ENCODE measurements at places on chromosomes 13 and 19.
A peak's percentile ranks its signal among the peaks of the same experiment; 100 is the strongest.

DNA sequence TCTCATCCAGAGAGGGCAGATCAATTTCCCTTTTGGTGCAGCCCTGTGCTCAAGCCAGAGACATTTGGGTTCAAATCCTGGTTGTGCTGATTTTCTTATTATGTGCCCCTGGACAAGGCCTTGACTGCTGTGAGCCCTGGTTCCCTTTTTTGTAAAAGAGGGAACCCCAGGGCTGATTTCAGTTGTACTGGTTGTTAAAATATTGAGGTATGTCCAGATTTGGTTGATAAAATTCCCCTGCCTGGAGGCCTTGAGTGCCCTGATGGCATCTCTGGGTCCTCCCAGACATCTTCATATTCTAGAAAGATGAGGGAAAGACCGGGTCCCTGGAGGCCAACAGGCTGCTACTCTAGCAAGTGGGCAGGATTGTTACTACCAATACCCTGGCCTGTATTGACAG lies 14.4 kb upstream of the PLAUR start:
- DNase-seq: no peak

DNA sequence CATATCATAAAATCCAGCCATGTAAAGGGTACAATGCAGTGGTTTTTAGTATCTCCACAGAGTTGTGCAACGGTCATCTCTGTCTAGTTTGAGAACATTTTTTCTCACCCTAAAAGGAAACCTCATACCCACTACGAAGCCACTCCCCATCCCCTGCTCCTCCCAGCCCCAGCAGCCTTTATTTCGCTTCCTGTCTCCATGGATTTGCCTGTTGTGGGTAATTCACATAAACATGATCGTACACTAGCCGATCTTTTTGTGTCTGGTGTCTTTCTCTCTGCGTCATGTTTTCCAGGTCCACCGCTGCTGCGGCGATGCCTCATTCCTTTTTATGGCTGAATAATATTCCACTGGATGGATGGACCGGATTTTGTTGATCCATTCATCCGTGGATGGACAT lies 28.6 kb downstream of the BICRA start:
- no peak for DNase-seq

GRCh38 chr19:35164418-35164817 lies 9.9 kb downstream of the FXYD5 start:
- DNase-seq: no peak

DNA sequence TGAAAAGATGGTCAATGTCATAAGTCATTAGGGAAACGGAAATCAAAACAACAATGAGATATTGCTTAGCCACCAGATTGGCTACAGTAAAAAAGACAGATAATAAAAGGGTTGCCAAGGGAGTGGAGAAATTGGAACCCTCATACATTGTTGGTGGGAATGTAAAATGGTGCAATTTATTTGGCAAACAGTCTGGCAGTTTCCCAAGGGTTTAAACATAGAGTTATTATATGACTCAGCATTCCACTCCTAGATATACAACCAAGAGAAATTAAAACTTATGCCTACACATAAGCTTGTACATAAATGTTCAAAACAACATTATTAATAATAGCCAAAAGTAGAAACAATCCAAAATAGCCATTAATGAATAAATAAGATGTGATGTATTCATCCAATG lies 9.9 kb upstream of the ZNF227 start:
- DNase-seq: no peak

GRCh38 chr19:45171211-45171623 lies 6.8 kb downstream of the TRAPPC6A start:
- DNase-seq: no peak

DNA sequence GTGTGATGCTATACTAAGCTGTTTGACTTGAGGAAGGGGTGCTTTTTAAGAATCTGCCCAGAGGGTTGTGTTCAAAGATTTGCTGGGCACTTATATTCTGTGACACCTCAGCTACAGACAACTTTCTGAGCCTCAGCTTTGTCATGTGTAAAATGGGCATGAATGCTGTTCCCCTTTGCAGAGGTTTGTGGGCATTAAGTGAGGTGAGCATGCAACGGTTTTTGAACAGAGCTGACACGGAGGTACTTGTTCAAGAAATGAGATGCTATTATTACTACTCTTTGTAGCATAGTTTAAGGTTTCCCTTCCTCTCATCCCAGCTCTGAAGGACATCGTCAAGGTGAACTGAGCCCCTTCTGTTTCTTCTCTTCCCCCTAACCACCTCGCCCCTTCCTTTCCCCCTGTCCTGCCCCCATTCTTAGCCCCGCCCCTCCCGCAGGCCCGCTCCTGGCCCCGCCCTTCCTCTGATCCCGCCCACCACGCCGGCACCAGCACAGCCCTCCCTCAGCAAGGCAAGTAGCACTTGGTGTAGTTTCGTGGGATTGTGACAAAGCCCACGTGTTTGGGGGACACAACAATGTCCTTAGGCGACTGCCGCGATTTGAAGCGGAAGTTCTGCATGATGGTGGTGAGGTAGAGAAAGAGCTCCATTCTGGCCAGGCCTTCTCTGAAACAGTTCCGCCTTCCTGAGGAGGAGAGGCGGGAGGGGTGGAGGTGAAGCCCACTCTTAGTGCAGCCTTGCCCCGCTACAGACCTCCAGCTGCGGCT lies 26.1 kb upstream of the CYP2A7 start:
- peak; percentile 4 for DNase-seq

DNA sequence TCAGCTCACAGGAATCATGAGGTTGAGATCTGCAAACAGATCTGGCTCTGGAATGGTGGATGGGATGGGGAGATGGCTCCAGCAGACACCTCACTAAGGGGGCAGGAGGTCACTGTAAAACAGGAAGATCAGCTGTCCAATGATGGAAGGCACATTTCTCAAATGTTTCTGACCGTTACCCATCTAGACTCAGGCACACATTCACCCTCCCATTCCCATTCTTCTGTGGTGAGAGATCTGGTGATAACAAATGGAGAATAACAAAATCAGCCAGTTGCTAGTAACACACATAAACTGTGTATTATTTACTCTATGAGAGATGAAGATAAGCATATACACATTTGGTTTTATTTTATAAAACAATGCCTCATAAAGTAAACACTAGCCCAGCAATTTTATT lies 235.9 kb downstream of the TSHZ3 start:
- DNase-seq: no peak

GRCh38 chr19:14505488-14506239 lies 9.7 kb upstream of the GIPC1 start:
- DNase-seq: no peak

Measured in GM06990 (cell line).